ENCODE measurements at places on chromosomes 5 and 9.

GRCh38 chr9:136648751-136649150 is 14.0 kb upstream of the EGFL7 start:
- DNase-seq = peak; percentile 52

GRCh38 chr9:76576344-76576743 is 117.4 kb downstream of the GCNT1 start:
- DNase-seq = peak; percentile 99

DNA sequence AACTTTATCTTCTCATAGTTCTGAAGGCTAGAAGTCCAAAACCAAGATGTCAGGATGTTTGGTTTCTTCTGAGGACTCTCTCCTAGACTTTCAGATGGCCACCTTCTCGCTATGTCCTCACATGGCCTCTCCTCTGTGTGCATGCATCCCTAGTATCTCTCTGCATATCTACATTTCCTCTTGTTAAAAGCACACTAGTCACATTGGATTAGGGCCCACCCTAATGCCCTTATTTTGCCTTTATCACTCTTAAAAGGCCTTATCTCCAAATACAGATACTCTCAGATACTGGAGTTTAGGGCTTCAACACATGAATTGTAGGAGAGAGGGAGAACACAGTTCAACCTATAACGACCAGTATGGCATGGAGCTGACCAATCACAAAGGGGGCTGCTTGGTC is 151.7 kb downstream of the PRELID2 start:
- no peak for DNase-seq

GRCh38 chr5:15763754-15764153 is 263.8 kb downstream of the FBXL7 start:
- DNase-seq = no peak

DNA sequence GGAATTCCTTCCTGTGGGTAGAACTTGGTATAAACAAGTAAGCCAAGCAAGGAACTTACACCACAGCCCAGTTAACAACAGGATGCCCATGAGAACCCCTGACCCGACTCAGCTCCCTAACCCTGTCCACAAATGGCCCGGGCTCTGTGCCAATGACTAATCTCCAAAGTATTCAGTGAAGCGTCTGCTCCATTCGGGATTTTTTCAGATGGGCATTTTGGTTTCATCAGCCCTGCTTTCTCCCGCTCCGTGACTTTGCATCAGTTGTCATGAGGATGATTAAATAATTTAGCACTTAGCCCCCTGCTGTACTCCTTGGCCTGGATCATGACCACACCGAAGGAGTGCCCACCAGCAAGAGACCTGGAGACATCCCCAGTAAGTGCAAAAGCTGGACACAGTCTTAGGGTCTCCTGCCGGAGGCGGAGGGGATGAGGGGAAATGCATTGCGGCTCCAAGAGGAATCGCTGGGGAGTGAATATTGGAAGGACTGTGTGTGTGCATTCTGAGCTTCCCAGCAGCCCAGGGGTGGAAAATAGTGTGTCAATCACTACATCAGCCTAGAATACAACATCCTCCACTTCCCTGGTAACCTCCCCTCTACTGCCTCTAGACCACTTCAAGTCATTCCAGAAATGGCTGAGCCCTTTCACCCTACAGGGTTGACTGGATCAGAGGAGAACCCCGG is 41.4 kb upstream of the DNAH5 start:
- DNase-seq = no peak

GRCh38 chr5:92519811-92520632 is 1061.0 kb downstream of the NR2F1-AS1 start:
- DNase-seq = no peak

- no peak for DNase-seq
Observed at GRCh38 chr5:109511980-109512734, 102.4 kb upstream of the PJA2 start.

DNA sequence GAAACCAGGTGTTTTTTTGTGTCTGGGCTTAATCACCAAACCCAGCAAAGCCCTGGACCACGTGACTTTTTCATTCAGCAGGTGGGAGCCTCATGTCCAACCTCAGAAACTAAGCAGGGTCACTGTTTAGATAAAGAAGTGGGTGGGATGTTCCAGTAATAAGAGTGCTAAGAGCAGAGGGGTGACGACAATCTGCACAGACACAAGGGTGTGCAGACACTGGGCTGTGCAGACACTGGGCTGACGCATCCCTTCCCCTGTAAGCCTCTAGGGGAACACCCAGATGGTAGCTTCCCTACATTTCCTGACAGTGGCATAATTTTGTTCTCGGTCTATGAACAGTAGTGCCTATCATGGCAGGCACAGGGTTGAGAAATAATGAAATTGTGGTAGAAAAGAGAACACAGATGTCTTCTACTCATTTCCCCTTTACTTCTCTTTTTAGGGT is 85.1 kb downstream of the SAXO1 start:
- peak; percentile 99 for DNase-seq

- no peak for DNase-seq
Observed at GRCh38 chr5:3321119-3321760, 274.4 kb upstream of the IRX1 start.

GRCh38 chr5:88776692-88777091 is 106.3 kb downstream of the MEF2C start:
- no peak for DNase-seq

- DNase-seq = no peak
Observed at GRCh38 chr9:37468620-37469019, 3.4 kb upstream of the ZBTB5 start.

DNA sequence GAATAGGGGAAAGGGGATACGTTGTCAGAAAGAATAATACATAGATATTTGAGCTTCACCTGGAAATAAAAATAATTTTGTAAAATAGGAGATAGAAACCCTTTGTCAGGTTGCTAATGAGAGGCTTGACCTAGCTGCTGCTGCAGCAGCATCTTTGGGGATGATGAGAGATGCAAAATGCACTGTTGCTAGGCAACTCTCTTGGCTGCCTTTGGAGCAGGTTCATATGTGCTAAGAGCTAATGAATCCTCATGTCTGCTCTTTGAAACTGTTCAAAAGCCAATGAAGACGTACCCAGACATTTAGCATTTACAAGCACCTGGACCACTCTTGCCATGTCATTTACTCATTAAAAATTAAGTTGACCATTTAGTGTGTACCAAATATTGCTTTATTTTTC is 121.7 kb downstream of the FOCAD start:
- no peak for DNase-seq

GRCh38 chr5:523441-524222 is 617 bp downstream of the SLC9A3 start:
- no peak for DNase-seq

- no peak for DNase-seq
Observed at GRCh38 chr5:121090822-121091221, 626.7 kb downstream of the PRR16 start.

DNA sequence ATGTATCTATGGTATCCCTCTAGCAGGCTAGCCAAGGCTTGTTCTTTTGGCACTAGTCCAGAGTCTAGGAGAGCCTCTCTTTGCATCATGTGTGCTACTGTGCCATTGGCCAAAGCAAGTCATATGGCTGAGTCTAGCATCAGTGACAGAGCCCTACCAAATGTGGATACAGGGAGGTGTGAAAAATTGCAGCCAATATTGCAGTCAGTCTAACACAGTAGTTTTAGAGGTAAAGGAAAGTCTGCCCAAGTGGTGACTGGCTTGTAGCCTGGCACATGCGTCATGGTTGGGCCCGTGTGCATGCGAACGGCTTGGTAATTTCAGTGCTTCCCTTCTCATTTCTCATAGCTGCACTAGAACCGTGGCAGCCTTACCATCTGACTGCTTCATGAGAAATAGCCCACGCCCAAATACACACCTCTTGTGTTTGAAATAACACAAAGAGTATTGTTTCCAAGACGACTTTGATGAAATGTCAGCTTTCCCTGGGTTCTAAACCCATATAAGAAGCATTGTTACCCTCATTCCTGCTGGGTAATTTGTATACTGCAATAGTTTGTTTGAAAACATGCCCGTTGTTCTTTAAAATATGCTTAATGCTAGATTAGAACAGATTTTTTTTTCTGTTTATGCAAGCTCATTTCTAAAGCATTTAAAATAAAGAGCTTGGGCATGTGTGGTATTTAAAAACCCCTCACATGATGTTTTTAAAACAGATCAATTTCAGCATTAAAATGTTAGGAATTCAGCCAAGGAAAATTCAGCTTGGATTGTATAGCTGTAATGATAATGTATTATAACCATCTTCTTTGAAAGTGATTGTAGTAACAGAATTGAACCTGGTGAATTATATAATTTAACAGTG is 113.2 kb downstream of the TLE4 start:
- DNase-seq = no peak

- DNase-seq = peak; percentile 73
Observed at GRCh38 chr9:90702441-90702955, 59.9 kb upstream of the DIRAS2 start.

DNA sequence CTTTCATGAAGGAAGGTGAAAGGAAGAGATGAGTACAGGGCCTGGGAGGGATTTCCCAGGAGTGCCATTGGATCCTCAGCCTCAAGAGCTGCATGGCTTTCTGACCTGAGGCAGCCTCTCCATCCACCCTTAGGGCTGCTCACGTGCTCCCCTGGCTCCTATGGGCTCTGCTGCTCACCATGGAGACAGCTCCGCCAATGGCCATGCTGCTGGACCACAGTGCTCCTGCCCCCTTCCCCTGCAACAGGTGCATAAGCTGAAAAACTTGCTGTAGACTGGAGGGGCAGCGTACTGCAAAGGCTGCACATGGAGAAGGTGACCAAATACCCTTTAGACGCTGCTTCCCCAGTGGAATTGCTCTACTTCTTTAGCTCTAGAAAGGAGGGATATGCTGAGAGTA is 112.7 kb upstream of the PANK3 start:
- no peak for DNase-seq

- peak; percentile 58 for DNase-seq
Observed at GRCh38 chr5:5523066-5523505, 100.6 kb downstream of the ICE1 start.

GRCh38 chr9:123375469-123376132 is 19.6 kb downstream of the CRB2 start:
- peak; percentile 87 for DNase-seq

DNA sequence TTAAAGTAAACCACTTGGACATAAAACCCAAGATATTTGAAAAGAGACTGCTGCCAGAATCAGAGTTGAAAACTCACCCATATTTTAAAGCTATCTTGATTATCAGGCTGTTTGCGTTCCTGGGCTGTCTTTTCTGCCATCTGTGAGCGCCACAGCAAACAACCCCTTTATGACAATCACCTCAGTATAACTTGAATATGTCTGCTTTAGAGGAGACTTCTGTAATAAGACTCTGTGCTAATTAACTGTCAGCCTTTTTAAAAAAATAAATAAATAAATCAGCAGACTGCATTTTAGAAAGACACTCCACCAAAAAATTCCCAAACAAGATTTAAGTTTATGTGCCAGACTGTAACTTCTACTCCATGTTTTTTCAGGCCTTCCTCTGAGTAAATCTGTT is 375.7 kb upstream of the CCNH start:
- DNase-seq = no peak

DNA sequence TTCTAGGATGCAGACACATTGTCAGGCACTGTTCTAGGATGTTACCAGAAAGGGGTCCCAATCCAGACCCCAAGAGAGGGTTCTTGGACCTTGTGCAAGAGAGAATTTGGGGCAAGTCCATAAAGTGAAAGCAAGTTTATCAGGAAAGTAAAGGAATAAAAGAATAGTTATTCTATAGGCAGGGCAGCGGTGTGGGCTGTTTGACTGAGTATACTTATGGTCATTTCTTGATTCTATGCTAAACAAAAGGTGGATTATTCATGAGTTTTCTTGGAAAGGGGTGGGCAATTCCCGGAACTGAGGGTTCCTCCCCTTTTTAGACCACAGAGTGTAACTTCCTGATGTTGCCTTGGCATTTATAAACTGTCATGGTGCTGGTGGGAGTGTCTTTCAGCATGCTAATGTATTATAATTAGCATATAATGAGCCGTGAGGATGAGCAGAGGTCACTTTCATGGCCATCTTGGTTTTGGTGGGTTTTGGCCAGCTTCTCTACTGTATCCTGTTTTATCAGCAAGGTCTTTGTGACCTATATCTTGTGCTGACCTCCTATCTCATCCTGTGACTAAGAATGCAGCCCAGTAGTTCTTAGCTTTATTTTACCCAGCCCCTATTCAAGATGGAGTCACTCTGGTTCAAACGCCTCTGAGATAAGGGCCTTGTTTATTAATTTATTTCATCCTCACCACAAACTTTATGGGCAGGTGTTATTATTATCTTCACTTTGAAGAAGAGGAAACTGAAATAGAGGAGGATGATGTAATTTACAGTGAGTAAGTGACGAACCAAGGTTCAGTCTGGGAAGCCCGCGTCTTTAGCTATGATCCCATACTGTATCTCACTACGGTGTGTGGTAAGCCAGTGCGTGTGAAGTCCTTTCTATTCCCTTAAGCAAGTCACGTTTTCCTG is 186.0 kb upstream of the KLF4 start:
- DNase-seq = peak; percentile 94

GRCh38 chr9:17453751-17454150 is 125.1 kb upstream of the SH3GL2 start:
- DNase-seq = no peak

- peak; percentile 33 for DNase-seq
Observed at GRCh38 chr9:114947058-114947457, 16.7 kb upstream of the TNFSF8 start.

DNA sequence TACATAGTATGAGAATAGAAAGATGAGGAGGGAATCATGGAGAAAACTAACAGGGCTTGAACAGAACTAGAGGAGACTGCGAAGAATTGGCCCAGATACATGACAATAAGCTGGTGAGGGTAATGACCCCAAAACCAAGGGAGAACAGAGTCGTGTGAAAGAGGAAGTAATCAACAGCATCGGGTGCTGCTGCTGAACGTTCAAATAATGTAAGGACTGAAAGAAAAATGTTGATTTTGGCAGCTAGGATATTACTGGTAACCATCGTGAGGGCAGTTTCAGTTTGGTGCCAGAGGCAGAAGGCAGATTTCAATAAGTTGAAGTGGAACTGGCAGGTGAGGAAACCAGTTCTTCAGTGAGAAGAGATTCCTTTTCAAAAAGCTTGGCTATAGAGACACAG is 66.8 kb upstream of the SMC2 start:
- peak; percentile 77 for DNase-seq

DNA sequence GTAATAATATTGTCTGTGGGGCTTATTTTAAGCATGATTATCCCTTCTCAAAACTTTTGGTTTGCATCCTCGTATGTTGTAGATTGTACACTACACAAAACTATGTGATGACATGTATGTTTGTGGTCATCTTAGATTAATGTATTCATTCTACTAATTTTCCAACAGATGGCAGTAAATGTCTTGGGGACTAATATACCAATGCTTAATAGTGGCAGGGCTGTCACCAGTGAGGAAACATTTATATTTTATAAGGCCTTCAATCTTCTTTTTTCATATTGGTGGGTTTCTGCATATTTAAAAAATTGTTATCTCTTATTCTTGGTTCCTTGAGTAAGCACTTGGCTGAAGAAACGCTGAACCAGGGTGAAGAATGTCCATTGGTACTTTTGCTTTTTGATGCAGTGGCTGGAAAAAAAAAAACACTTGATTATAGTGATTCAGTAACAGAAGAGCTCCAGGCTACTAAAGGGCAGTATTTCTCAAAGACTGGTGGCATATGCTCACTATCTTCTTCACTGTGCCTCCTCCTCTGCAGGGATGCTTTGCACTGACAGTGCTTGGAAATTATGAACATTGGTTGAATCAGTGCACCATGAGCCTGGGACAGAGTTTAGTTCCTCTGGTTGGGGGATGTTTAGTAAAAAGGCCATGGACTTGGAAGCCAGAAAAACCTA is 530.3 kb downstream of the RASEF start:
- DNase-seq = peak; percentile 23

Data from MV-4-11 (cell line).